Activated CD4-positive, alpha-beta T cell treated with anti-CD3 and anti-CD28 coated beads, Interleukin-2, amount 10 ng/mL, durations not matched to agents 7 days and 5 days (primary cell): ENCODE measurements at places on chromosomes 2 and 18. TPM values are rescaled to one million over a fixed set of nuclear protein-coding genes. Genes with fewer than 3 reads are reported as not detected.

Gene DNAH7
- total RNA-seq, result 0.04 TPM

Gene INHBB
- not detected for total RNA-seq

Gene UNC80
- total RNA-seq, result not detected

Gene CPO
- total RNA-seq, result not detected
